ENCODE measurements at places on chromosomes 11 and 22.

DNA sequence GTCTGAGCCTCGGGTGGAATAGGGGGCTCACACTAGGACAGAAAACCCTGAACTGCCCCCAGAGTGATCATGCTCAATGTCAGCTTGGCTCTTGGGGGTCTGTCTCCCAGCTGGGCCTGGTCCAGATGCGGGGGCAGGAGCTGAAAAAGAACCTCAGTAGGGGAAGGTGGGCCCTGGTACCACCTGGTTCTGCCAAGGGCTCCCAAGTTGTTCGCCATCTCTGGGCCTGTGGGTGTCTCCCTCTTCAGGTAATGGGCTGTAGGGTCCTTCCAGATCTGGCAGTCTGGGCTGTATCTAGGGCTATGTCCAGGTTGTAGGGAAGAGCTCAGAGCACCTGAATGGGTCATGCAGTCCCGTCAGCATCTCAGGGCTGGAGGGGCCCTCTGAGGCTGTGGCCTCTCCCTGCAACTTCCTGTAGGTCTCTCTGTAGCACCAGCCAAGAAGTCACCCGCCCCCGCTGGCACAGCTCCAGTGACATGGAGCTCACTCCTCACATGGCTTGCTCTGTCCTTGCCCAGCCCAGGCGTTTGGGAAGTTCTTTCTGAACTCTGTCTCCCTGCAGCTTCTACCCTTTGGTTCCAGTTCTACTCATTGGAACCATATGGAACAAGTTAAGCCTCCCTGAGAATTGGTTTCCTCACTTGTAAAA lies 33.0 kb upstream of the SOX10 start:
- H3K27ac ChIP-seq, result no peak overlapping the region
- H3K4me3 ChIP-seq, result no peak overlapping the region
- H3K27me3 ChIP-seq, result no peaks in the 10 kb centered on the region
- DNase-seq, result no peak

DNA sequence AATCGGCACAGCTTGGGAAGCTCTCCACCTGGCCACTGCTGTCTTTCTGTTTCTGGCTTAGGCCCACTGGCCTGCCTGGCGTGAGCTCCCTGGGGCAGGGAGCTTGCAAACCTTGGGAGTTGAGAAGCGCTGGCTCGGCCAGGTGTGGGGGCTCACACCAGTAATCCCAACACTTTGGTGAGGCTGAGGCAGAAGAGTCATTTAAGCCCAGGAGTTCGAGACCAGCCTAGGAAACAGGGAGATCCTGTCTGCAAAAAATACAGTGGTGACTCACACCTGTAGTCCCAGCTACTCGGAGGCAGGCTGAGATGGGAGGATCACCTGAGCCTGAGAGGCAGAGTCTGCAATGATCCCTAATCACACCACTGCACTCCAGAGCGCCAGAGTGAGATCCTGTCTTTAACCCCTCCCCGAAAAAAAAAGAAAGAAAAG lies 4.0 kb downstream of the AP5B1 start:
- no peaks in the 10 kb centered on the region for H3K27me3 ChIP-seq
- H3K4me3 ChIP-seq, result no peak overlapping the region
- DNase-seq, result no peak

- peaks cover 9% of the 10 kb centered on the region for H3K36me3 ChIP-seq
- H3K4me3 ChIP-seq, result no peak overlapping the region
- peaks cover 23% of the 10 kb centered on the region for H3K4me1 ChIP-seq
- no peak for DNase-seq
- no peaks in the 10 kb centered on the region for H3K27me3 ChIP-seq
Measured at GRCh38 chr11:73091521-73092305, 50.4 kb downstream of the FCHSD2 start.

- no peak for DNase-seq
- no peaks in the 10 kb centered on the region for H3K36me3 ChIP-seq
- no peak overlapping the region for H3K27ac ChIP-seq
Measured at GRCh38 chr11:79080551-79080950, 360.3 kb downstream of the TENM4 start.

- H3K4me3 ChIP-seq, result peak overlapping the region; percentile 39
- H3K36me3 ChIP-seq, result no peaks in the 10 kb centered on the region
- peaks cover 22% of the 10 kb centered on the region for H3K4me1 ChIP-seq
- DNase-seq, result no peak
- H3K27ac ChIP-seq, result peak overlapping the region; percentile 5
Measured at GRCh38 chr11:114315749-114316368, 19.7 kb downstream of the NNMT start.

- no peaks in the 10 kb centered on the region for H3K4me1 ChIP-seq
- no peak overlapping the region for H3K27ac ChIP-seq
- peaks cover 52% of the 10 kb centered on the region for H3K27me3 ChIP-seq
- H3K4me3 ChIP-seq, result no peak overlapping the region
- DNase-seq, result no peak
Measured at GRCh38 chr22:29023172-29023796, 38.3 kb downstream of the C22orf31 start.

DNA sequence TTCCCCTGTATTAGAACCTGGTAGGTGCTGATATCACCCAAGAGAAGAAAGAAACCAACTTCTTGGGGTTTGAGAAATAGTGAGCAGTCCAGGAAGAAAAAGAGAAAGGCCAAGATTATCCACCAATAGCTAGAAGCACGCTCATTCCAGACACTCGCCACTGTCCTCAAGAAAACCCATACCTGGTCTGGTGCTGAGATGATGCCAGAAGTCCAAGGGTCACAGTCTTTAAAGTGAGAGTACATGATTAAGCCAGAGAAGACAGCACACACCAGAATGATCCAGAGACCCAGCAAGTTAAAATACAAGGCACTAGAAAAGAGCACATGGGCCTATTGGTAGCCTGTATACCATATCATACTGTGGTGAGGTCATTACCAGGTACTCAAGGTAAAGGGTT lies 23.6 kb downstream of the SLC5A12 start:
- H3K27ac ChIP-seq, result no peak overlapping the region
- DNase-seq, result no peak
- H3K4me3 ChIP-seq, result no peak overlapping the region
- H3K36me3 ChIP-seq, result no peaks in the 10 kb centered on the region
- H3K4me1 ChIP-seq, result no peaks in the 10 kb centered on the region

- H3K27me3 ChIP-seq, result peaks cover 59% of the 10 kb centered on the region
- H3K4me1 ChIP-seq, result no peaks in the 10 kb centered on the region
- H3K27ac ChIP-seq, result no peak overlapping the region
- DNase-seq, result no peak
- no peak overlapping the region for H3K4me3 ChIP-seq
- H3K36me3 ChIP-seq, result no peaks in the 10 kb centered on the region
Measured at GRCh38 chr11:125376117-125376516, 119.9 kb downstream of the FEZ1 start.

DNA sequence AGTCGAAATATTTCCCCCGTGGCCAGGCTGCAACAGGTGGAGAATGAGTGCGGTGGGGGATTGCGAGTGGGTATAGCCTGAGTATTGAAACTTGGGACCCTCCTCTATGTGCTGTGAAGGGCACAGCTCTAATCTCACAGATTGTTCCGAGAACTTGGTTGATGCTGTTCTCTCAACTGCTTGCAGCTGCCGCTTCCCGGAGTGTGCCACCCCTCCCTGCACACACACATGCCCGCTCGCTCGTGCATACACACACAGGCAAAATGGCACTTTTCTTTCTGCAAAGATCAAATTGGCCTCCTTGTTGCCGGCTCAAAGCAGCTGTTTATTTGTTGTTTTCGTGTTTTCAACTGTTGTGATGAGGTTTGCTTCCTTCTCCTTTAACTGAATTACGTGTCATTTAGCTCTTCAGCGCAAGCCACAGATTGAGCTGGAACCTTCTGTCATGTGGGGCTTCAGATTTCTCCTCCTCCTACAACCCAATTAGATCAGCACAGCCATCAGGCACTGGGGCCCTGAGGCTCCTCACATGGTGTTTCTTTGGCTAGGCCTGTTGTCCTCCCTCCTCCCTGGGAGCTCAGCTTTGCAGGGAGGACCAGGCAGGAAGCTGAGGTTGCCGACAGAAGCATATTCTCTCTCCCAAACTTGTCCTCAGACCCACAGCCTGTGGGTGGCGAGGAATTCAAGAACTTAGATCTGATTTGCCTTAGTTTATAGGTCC lies 13.9 kb upstream of the B3GAT1 start:
- H3K27ac ChIP-seq, result no peak overlapping the region
- no peaks in the 10 kb centered on the region for H3K4me1 ChIP-seq
- no peak for DNase-seq
- no peak overlapping the region for H3K4me3 ChIP-seq
- H3K27me3 ChIP-seq, result peaks cover 8% of the 10 kb centered on the region

DNA sequence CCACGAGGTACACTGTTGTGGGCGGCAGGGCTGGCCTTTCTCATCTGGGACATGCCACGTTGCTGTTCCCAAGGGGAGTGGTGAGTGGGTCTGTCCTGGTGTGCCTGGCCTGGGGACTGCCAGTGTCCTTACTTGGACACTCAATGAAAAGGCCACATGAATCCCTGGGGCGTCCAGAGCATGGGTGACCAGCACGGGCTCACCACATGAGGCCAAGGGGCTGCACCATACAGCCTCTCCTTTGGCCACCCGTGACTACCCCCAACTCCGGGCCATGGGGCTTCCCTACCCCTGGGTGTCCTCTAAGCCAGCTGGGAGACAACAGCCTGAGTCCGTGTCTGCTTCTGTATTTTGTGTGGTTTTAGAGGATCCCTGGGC lies 20.2 kb upstream of the TXNRD2 start:
- no peak overlapping the region for H3K4me3 ChIP-seq
- no peaks in the 10 kb centered on the region for H3K27me3 ChIP-seq
- peaks cover 5% of the 10 kb centered on the region for H3K4me1 ChIP-seq
- DNase-seq, result no peak
- peaks cover 40% of the 10 kb centered on the region for H3K36me3 ChIP-seq

DNA sequence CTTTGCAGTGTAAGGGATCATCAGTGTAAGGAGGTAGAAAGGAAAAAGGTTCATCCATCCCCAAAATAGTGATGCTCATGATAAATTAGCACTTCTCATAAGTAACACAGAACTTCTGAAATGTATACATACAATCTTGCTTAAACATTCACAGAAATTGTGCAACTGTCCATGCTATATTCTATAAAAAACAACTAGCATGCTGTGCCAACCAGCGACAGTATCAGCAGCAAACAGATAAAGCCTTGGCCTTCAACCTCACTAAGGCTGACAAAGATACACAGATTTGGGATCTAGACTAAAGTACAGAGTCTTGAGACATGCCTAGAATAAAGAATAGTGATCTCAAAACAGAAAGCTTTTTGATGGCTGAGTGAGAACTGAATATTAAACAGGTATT lies 74.1 kb upstream of the CHRM4 start:
- no peaks in the 10 kb centered on the region for H3K27me3 ChIP-seq
- H3K36me3 ChIP-seq, result peaks cover 13% of the 10 kb centered on the region
- DNase-seq, result no peak
- H3K27ac ChIP-seq, result no peak overlapping the region
- H3K4me1 ChIP-seq, result peaks cover 5% of the 10 kb centered on the region

DNA sequence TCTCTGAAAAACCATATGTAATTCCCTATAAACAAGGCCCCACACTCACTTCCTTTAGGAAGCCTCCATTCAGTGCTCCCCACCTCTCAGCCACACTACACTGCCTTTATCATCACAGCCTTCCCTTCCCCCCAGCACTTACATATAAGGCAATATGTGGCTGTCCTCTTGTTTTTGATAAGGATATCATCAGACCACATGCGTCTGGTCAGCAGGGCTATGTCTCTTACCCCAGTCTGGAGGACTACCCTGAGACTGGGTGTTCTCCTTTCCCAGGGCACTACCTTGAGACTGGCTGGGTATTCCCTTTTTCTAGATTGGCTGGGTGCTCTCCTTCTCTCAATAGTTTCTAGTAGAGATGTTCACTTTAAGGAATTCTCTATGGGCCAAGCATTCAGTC lies 7.8 kb downstream of the KCNE3 start:
- H3K4me3 ChIP-seq, result no peak overlapping the region
- H3K4me1 ChIP-seq, result no peaks in the 10 kb centered on the region
- no peaks in the 10 kb centered on the region for H3K36me3 ChIP-seq

GRCh38 chr11:80443177-80443576 lies 1002.3 kb upstream of the TENM4 start:
- no peaks in the 10 kb centered on the region for H3K36me3 ChIP-seq
- H3K4me1 ChIP-seq, result no peaks in the 10 kb centered on the region
- no peak overlapping the region for H3K27ac ChIP-seq
- H3K27me3 ChIP-seq, result no peaks in the 10 kb centered on the region
- H3K4me3 ChIP-seq, result no peak overlapping the region

DNA sequence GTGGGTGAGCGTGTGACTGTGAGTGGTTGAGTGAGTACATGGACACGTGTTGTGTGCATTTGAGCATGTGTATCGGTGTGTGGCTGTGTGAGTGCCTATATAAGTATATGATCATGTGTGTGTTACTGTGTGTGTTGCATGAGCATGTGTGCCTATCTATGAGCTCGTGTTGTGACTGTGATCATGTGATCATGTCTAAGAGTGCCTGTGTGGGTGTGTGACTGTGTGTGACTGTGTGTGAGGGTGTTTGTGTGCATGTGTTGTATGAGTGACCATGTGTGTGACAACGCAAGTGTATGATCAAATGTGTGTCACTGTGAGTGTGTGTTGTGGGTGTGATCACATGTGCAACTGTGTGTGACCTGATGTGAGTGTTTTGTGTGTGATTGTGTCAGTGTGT lies 88.8 kb downstream of the UBASH3B start:
- H3K36me3 ChIP-seq, result peaks cover 3% of the 10 kb centered on the region
- H3K27me3 ChIP-seq, result no peaks in the 10 kb centered on the region
- H3K4me1 ChIP-seq, result peaks cover 16% of the 10 kb centered on the region
- no peak for DNase-seq
- H3K4me3 ChIP-seq, result no peak overlapping the region
- no peak overlapping the region for H3K27ac ChIP-seq

- DNase-seq, result no peak
- H3K27me3 ChIP-seq, result no peaks in the 10 kb centered on the region
- no peaks in the 10 kb centered on the region for H3K36me3 ChIP-seq
- H3K27ac ChIP-seq, result no peak overlapping the region
Measured at GRCh38 chr22:27474112-27474571, 327.4 kb downstream of the MN1 start.

GRCh38 chr11:10041748-10042446 lies 252.1 kb downstream of the SBF2 start:
- no peaks in the 10 kb centered on the region for H3K27me3 ChIP-seq
- peaks cover 28% of the 10 kb centered on the region for H3K36me3 ChIP-seq
- H3K27ac ChIP-seq, result no peak overlapping the region
- H3K4me3 ChIP-seq, result no peak overlapping the region

DNA sequence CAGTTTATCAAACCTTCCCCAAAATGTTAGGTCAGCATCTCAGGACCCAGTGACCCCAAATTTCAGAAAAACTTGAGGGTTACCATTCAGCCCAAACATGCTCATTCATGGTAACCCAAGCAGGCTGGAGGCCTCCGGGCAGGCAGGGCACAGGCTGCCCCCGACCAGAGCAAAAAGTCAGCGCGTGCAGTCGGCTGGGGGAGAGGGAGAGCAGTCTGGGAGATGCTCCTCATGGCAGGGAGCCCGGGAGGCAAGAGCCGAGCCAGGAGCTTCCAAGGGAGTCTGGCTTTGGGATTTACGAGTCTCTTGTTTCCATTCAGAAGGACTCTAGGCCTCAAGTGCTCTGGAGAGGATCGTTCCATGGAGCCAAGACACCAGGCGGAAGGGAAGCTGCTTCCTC lies 45.7 kb downstream of the RPUSD4 start:
- no peak overlapping the region for H3K4me3 ChIP-seq
- no peaks in the 10 kb centered on the region for H3K36me3 ChIP-seq
- peaks cover 7% of the 10 kb centered on the region for H3K27me3 ChIP-seq
- H3K27ac ChIP-seq, result no peak overlapping the region
- no peaks in the 10 kb centered on the region for H3K4me1 ChIP-seq

- peaks cover 96% of the 10 kb centered on the region for H3K36me3 ChIP-seq
- peaks cover 67% of the 10 kb centered on the region for H3K4me1 ChIP-seq
- peak overlapping the region; percentile 90 for H3K27ac ChIP-seq
- H3K4me3 ChIP-seq, result no peak overlapping the region
Measured at GRCh38 chr11:35216962-35217678, 78.1 kb downstream of the CD44 start.

GRCh38 chr11:32100495-32100894 lies 9.6 kb downstream of the RCN1 start:
- no peak for DNase-seq
- peaks cover 86% of the 10 kb centered on the region for H3K36me3 ChIP-seq
- no peak overlapping the region for H3K4me3 ChIP-seq
- H3K4me1 ChIP-seq, result peaks cover 14% of the 10 kb centered on the region
- H3K27me3 ChIP-seq, result no peaks in the 10 kb centered on the region
- no peak overlapping the region for H3K27ac ChIP-seq

Data from activated T-cell treated with anti-CD3 and anti-CD28 coated beads, Interleukin-2, amount 50 U/mL, for 24 hours (primary cell).